Hematopoietic multipotent progenitor cell treated with erythropoietin and hydrocortisone succinate and interleukin-3 and kit ligand, for 15 days (in vitro differentiated cells): ENCODE measurements at places on chromosomes 2 and 18.

- DNase-seq: no peak
Observed at GRCh38 chr2:199772035-199772976, 78.7 kb downstream of the FTCDNL1 start.

DNA sequence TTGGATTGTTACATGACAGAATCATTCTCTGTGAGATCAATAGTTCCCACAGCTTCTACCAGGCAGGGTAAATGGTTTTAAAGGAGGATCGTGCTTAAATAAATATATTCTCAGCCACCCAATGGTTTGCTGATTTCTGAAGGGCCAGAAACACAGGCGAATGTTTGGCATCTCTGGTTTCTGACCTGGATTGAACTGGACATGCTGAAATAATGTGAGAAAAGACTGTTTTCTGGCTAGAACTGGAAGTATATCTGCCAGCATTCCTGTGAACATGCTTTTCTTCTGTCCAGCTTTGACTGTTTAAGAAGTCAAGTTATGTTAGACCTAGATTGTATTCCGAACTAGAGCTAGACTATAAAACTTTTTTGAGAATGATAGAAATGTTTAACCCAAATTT, 77.1 kb upstream of the COL3A1 start:
- no peak for DNase-seq

GRCh38 chr18:27996801-27997272, 180.1 kb downstream of the CDH2 start:
- DNase-seq: no peak

DNA sequence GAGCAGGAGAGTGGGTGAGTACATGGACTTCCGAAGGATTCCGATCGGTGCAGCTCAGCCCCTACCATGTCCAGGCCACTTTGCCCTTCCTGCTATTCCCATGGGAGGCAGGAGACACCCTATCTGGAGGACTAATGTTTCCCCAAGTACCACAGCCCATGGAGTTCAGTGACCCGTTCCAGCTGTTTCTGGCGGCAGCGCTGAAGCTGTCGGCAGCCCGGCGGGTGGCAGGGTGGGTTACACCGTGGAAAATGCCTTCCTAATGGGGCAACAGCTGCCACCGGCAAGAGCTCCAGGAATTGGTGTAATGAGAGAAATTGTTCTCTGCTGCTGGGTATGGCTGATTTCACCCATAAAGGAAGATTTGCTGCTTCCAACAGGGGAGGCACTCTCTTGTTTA, 98.3 kb downstream of the MYCN start:
- DNase-seq: no peak

DNA sequence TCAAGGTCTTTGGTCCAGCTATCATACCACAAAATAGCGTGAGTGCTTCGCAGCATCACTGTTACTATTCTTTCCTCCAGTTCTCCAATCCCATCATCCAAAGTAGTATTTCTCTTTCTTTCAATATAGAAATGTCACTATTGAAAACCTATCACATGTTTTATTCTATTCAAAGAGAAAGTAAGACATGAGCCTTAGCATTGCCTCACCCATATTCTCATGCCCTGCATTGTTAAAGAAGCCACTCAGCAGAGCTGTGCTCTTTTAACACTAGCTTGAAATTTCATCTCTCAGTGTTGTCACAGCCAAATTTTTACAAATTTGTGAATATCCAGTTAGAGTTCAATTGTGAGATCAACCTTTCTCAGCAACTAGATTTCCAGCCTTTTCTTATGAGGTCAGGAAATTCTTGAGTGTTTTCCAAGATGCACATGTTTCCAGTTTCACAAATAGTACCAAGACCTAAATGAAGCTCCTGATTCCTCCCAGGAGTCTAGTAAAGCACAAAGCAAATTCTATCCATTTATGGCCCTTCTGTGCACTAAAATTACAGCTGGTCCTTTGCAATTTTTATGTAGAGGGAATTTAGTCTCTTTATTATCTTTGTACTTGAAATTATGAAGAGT, 343.7 kb downstream of the SPAG16 start:
- no peak for DNase-seq

DNA sequence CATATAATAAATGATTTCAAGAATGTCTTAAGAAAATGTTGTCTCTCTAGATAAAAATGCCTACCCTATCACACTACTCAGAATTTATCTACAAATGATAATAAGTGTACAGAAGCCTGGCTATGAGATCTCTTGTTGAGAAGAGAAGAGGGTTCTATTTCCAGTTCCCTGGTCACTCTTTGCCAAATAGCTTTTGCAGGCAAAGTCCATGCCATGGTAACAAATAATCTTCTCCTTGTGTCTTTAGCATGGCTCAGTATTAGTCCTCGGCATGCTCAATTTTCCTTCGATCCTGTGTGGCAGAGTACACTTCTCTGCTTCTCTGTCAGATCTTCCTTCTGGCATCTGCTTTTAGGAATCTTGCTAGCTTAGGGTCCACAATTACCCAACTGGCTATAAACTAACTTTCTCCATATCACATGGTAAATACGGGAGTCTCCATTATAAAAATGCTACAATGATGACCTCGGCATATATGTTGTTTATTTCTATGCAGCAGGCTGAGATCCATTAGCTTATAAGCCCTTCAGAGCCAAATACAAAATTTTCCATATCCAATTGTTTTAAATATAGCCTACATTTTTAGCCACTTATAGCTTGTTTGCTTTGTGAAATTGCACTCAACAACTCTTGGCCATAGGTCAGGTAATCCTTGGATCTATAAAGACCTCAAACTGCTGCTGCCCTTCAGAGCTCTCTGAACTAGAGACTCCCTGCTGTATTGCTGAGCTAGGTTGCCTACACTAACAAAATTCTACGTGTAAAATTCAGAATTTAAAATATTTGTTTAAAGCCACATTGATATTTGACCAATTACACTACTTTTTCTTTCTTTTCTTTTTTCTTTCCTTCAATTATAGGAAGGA, 157.5 kb downstream of the FSIP2 start:
- no peak for DNase-seq

- no peak for DNase-seq
Observed at GRCh38 chr2:241063093-241063551, 39.0 kb downstream of the MTERF4 start.

DNA sequence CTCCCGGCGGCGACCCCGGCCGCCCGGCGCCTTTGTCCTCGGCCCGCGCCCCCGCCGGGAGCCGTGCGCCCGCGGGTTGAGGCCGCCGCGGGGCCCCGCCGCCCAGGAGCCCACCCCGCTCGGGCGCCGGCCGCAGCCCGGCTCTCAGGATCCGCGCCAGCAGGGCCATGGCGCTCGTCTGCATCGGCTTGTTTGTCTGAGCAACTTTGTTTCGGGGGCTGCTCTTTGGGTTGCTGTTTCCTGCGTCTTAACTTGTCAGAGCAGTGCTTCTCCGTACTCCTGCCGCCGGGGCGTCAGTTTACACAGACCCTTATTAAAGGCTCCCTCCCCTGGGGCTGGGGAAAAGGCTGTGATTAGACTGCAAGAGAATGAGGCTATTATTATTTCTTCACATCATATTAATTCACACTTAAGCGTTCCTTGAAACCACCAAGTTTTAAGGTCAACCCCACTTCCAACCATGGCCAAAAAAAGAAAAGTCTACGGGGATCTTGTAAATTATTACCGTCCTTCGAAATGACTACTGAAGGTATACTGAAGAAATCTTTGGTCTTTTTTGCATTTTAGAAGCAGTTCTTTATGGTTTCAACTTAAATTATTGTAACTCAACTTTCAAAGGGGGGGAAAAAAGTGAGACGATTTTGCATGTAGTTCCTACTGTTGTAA, at the start of gene CYP27C1:
Gene CYP27C1 (minus strand): TSS at position 198 of the 666 bp plus-strand sequence. CDS start 29 bp downstream, at position 169.
- DNase-seq: no peak

DNA sequence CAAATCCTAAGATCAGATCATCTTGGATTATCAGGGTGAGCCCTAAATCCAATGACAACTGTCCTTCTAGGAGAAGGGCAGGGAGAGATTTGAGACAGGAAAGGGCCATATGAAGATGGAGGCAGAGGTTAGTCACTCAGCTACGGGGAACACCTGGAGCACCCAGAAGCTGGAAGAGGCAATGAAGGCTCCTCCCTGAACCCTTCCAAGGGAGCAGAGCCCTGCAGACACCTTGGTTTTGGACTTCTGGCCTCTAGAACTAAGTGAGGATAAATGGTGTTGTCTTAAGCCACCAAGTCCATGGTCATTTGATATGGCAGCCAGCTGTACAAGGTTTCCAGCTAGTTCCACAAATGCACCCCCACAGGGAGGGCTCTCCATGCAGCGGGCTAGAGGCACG, 6.9 kb upstream of the PTPN2 start:
- DNase-seq: no peak

- DNase-seq: no peak
Observed at GRCh38 chr2:62306751-62307468, 111.0 kb downstream of the B3GNT2 start.

GRCh38 chr2:224433442-224433841, 31.5 kb upstream of the FAM124B start:
- no peak for DNase-seq

GRCh38 chr2:232324778-232325177, 53.8 kb upstream of the ALPP start:
- DNase-seq: no peak

- no peak for DNase-seq
Observed at GRCh38 chr18:22471546-22472131, 53.9 kb upstream of the CTAGE1 start.

DNA sequence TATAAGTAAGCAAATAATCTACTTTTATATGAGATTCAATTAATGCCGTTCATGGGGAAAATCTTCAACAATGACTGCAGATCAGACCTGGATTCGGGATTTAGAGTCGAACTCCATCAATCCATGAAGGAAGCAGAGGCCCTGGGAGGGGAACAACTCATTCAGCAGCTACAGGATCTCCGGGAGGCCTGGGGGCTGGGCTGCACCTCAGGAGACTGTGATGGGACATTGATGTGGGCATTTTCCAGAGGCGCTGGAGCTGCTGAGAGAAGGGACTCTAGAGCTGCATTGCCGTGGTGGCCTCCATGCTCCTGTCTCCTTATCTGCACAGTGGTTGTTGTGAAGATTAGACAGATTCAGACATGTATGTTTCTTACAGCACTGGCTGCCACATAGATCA, 76.9 kb downstream of the MYT1L start:
- DNase-seq: no peak

DNA sequence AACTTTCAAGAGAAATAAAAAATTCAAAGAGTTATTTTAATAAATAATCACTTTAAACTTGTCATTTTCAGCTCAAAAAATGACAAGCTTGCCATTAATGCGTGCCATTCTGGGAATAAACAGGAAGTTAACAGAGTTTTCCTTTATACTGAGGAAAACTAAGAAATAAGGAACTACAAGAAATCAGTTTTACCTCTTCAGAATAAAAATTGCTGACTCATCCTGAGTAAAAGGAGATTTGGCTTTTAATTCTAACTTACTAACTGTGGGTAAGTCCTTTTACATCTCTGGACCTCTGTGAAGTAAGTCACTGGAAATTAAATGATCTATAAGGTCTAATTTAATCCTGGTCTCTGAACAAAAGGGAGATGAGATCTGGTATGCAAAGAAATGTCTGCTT, 16.1 kb downstream of the CEBPZ start:
- DNase-seq: no peak

DNA sequence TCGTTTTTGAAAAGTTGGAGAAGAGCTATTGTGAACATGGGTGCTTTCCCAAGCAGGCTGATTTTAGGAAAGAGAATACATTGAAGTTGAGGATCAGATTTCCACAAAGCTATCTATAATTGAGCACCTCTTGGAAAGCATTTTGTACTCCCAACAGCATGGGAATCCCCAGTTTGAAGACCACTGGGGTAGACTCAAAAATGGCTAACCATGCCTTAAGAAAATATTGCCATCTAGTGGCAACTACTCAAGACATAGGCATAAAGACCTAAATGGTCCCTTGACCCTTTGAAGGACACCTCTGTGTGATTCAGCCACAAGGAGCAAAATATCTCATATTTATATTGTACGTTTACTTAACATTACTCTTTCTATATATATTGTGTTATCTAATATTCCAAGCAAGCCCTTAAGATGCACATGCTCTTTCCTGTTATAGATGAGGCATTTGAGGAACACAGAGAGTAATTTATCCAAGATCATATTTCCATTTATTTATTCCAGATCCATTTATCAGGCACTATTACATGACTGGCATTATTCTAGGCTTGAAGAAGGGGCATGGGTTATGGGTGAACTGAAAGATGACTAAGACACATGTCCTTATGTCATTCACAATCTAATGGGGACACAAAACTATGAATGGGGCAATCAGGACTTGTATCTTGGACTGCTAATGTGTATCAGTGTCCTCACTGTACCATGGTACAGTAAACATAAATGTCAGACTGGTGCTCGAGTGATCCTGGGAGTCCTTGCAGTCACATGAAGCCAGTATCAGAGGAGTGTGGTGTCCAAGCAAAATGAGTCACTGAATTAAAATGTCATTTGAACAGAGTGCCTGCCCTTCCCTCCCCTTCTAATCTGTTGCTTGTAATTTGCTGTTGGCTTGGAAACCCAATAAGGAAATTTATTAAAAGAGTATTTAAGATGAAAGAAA, 121.0 kb upstream of the XPO1 start:
- DNase-seq: peak; percentile 34

DNA sequence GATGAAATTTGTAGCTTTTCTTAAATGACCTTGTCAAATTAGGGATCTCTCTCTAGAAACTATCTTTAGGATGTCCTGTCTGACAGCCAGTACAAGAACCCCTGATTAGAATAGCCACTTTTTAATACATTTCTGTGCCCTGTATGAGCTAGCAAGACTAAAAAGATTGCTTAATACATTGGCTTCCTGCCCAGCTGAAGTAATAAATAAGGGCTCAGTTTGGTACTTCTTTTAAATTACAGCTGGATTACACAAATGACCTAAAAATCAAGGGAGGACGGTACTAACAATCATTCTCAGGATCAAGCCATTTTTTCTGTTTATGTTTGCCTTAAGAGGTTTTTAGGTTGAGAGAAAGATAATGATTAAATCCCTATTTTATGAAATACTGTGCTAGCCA, 11.6 kb upstream of the OLA1 start:
- DNase-seq: no peak

DNA sequence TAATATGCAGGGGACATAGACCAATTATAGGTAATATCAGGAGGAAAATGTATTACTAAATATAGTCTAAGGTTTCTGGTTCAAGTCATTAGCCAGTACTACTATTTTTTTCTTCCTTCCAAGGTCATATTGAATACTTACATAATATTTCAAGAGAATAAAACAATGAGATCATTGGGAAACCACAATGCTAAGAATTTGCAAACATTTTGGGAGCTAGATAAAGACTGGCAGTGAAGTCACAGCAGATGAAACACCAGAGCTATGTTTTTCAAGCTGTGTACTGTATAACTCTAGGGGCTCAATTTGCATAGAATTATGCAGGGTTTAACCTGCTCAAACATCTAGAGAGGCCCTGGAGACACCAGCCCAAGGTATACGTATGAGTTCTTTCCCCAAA, 80.5 kb upstream of the KCNH7 start:
- no peak for DNase-seq

DNA sequence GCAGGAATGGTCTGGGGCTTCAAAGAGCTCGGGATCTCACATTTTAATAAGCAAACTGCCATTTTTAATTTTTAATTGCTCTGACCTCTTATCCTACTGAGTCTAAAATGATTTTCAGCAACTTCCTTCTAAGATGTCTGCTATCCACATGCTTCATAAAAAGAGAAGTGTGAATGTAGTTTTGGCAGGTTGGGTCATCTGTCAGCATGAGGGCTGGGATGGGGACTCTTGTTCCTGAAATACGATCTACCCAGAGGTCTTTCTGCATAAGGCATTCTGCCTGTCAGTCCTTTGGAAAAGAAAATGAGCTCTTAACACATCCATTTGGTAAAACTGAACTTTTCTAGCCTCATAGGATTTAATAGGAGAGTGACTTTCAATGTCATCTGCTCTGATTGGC, 252.8 kb upstream of the APCDD1 start:
- no peak for DNase-seq
